Stimulated activated CD8-positive, alpha-beta memory T cell treated with anti-CD3 and anti-CD28 coated beads, Interleukin-7, amount 100 ng/mL, for 48 hours (primary cell): ENCODE measurements at places on chromosomes 12 and 14.

- no peak for DNase-seq
Measured at GRCh38 chr14:98682726-98683125, 589.3 kb downstream of the BCL11B start.

GRCh38 chr12:57239587-57240065, 10.1 kb downstream of the SHMT2 start:
- no peak for DNase-seq

DNA sequence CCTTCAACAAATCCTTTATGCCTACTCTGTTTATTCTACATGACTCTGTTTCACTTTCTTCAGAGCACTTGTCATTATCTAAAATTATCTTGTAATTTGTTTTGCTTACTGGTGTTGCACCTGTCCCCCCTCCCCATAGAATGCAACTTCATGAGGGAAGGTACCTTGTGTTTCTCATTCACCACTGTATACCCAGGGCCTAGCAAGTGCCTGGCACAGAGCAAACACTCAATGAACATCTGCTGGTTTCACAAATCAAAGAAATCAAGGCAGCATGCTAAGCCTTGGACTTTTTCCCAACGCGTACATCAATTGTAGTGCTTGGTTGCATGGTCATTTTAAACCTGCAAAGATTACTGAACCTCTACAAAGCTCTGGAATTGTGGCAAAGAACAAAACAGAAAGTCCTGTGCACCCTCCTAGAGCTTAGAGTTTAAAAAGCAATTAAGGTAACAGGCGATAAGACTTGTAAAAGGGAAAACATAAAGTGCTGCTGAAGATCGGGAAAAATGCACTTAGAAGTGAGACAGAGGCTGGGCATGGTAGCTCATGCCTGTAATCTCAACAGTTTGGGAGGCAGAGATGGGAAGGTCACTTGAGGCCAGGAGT, 479.1 kb downstream of the MED13L start:
- DNase-seq = no peak

- no peak for DNase-seq
Measured at GRCh38 chr14:72618424-72618823, 275.5 kb downstream of the DPF3 start.

- DNase-seq = no peak
Measured at GRCh38 chr12:92726850-92727249, 24.1 kb downstream of the PLEKHG7 start.

DNA sequence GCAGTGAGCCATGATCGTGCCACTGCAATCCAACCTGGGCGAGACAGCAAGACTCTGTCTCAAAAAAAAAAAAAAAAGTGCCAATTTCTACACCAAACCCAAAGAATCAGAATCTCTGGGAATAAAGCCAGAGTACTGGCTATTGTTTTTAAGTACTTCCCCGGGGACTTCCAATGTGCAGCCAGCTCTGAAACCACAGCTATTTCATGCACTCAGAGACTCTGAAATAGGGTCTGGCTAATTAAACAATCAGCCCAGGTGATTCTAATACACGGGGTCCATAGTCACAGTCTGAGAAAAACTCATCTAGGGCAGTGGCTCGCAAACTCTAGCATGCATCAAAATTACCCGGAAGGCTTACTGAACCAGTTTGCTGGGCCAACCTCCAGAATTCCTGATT, 56.3 kb downstream of the SIX6 start:
- no peak for DNase-seq

DNA sequence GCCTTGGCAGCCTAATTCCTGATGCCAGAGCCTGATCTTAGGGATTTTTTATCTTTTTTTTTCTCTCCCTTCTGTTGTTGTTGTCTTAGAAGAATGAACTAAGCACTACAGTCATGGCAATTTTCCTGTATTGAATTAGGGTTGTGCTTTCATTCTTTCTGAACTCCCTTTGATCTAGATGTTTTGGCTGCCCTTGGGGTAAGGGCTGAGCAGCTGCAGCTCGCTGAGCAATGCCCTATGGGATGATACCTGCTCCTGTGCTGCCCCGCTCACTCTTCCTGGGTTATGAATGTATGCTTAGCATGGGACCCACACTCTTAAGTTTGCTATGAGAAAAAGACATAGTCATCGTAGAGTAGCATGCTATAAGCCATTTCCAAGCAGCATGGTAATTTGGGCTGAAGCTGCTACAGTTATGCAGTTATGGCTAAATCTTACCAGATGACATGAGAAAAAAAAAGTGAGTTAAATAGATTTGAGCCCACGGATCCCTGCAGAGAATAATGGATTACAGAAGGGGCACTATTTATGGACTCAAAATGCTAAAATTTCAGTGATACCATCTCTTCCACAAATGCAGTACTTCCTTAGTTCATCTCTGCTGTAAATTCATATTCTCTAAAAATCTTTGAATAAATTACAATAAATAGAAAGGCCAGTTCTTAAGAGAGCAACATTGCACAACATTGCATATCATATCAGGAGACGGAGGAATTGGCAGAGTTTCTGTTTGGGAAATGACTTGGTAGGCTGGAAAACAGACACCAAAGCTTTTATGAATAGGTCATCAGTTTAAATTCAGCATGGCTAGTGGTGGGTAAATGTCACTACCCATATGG, 79.2 kb upstream of the PTHLH start:
- DNase-seq = no peak

DNA sequence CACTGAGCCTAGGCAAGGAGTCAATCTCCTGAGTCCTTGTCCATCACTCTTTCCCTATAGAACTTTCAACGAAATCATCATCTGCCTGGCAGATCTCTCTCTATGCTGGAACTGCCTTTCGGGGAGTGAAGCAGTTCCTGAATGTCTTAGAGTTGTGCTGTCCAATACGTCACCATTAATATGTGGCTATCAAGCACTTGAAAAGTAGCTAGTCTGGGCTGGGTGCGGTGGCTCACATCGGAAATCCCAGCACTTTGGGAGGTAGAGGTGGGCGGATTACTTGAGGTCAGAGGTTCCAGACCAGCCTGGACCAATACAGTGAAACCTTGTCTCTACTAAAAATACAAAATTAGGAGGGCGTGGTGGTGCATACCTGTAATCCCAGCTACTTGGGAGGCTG, 35.1 kb downstream of the NRDE2 start:
- no peak for DNase-seq

GRCh38 chr14:22531451-22532344, 57.3 kb downstream of the DAD1 start:
- no peak for DNase-seq
